ENCODE measurements at places on chromosomes 3 and 15.

GRCh38 chr3:121574449-121574848 is 6.7 kb downstream of the ARGFX start:
- no peak for DNase-seq

DNA sequence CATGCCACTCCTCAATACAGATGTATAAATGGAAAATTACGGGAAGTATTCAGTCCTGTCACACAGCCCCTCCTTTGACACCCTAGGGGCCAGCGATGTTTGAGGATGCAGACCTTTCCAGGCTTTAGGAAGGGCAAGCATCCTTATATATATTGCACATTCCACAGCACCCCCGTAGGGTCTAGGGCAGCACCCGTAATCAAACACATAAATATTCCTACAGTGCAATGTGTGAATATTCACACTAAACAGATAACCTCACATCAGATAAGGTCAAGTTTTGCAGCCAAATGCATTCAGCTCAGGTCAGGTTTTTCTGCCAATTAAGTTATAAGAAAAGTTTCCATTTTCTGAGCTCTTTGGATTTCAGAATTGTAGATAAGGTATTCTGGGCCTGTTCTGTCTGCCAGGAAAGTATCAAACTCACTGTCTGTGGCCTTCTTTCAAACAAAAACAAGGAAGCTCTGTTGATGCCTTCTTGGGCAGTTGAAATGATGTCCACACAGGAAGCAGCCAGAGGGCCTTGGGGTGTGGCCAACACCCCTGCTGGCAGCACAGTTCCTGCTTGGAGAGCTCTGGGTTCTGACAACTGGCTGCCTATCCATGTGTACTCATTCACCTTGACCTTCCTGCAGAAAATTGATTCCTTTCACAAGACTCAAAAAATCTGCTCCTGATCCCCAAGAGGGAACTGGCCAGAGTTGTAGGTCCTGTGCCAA is 427.0 kb downstream of the NTRK3 start:
- no peak for DNase-seq

DNA sequence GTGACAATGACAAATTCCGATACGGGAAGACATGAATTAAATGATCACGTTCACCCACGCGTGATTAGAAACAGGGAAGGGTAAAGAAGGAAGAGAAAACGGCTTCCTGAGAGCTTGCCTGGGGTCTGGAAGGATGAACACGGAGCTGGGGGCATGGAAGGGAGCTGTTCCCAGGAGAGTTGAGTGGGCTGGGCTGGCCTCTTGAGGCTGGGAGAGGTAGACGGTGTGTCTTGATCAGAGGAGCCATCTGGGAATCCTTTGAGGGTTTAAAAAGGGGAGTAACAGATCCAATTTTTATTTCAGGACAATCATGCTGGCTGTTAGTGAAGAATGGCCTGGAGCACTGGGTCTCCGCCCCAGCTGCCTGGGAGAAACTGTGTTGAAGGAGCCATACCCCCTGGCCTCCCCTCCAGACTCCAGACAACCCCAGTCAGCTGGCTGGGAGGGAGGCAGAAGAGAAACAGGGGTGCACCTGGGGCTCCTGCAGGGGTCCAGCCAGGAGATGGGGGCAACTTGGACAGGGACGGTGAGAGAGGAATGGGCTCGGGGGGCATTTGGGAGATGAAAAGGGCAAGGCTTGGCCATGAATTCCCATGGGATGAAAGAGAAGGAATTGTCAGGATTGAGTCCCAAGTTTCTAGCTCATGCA is 53.6 kb upstream of the CGNL1 start:
- no peak for DNase-seq

GRCh38 chr3:35965908-35966307 is 326.6 kb downstream of the ARPP21 start:
- peak; percentile 7 for DNase-seq

DNA sequence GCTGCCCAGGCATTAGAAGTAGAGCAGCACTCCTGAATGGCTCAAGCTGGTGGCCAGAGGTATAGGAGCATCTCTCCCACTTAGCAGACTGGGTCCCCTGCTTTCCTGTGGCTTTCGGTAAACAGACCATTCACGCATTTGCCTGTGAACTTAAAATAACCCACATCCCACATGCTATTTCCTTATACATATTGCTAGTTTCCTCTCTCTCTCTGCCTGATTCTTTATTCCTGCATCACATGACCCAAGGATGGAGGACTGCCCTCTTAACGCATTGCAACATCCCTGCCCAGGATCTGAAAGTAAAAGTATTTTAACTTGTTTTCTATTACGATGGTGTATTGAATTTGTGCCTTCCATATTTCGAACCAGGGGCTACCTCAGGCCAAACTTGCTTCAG is 43.4 kb upstream of the NLGN1 start:
- DNase-seq = no peak

DNA sequence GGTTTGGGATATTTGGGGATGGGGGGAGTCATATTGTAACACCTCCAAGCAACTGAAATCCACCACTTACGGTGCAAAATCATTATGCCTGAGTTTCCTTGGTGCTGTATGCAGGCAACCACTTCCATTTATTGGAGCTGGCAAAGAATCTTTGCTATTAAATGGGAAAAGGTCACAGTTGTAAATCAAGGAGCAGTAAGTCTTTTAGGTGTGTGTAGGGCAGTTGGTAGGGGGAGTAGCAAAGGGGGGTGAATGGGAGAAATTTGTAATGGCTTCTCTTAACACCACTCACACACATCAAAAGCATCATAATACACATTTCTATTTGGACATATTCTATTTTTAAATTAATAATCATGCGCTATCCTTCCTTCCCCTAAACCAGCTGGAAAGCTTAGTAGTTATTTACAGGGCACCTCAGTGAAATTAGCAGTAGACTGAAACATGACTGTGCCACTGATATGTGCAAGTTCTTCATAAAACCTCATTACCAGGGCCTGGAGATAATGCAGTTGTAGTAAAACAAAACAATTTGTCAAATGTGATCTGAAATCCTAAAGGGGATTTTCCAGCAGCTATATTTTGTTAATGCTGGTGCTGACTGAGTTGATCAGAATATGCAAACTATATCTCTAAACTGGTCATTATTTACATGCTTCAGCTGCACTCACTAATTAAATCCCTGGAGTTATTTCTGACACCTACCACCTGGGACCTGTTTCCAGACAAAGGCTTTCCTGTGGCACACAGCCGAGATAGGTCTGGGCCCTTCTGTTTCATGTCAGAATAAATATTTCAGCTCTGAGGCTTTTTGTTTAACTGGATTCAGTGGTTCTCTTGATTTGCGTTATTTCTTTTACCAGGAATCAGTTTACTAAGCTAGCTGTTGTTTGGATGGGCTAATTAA is 90.1 kb downstream of the B3GALNT1 start:
- no peak for DNase-seq

DNA sequence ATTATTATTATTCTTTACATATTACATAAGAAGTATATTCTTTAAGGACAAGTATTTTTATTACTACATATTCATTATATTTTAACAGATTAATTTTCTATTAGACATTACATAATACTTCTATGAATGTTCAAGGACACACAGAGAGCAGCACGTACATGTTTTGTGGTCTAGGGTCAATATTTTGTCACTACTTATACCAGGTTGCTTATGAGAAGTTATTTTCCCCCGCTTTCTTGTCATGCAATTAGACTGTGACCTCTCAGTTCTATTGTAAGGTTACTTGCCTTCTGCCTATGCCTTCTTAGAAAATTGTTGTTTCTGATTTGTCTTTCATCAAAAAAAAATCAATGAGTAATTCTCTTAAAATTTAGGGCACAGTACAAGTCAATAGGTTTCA is 21.5 kb downstream of the BCHE start:
- DNase-seq = no peak

GRCh38 chr15:34439878-34440277 is 2.3 kb upstream of the GOLGA8A start:
- no peak for DNase-seq

GRCh38 chr15:64604319-64604718 is 143.9 kb downstream of the ZNF609 start:
- DNase-seq = no peak

DNA sequence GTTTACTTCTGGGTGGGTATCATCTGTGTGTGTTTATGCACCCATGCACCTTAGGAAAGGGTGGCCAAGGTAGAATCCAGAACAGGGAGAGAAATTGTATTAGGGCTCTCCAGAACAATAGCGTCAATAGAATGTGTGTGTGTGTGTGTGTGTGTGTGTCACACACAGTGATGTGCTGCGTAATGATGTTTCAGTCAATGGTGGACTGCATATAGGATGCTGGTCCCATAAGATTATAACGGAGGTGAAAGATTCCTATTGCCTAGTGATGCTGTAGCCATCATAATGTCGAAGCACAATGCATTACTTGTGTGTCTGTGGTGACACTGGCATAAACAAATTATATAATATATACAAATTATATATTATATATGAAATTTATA is 69.3 kb upstream of the PRR23C start:
- DNase-seq = no peak

- no peak for DNase-seq
These were observed 6.3 kb upstream of the TLE3 start for GRCh38 chr15:70103880-70104626.

DNA sequence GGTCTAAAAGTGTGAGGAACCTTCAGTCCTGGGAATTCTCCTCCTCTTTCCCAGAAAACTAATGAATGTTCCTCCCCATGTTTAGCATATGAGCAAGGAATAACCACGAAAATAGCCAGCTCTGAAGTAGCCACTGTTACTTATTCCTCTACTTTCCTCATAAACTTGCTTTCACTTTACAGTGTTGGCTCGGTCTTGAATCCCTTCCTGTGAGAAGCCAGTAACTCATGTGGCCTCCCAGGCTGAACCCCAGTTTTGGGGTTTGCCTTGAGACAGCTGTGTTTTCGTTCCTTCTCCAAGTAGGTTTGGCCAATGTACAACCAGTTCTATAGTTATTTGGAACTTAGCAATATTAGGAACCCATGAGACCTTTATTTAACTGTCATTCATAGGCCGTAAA is 195.0 kb downstream of the CNTN6 start:
- no peak for DNase-seq

DNA sequence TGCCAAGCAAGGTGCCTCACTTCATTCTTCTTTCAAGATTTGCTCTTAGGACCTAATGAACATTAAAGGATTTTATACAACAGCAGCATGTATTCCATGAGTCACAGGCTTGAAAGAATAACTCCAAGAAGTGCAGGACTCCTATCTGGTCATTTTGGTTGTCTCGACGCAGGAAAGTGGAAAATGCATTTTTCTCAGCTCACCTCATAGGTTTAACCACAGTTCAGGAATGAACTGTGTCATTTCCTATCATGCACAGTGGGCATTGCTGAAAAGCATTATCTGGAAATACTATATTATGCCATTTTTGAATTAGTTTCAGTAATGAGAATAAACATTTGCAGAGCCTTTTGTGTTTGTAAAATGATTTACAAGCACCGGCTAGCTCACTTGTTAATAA is 98.7 kb upstream of the BFSP2 start:
- DNase-seq = no peak

DNA sequence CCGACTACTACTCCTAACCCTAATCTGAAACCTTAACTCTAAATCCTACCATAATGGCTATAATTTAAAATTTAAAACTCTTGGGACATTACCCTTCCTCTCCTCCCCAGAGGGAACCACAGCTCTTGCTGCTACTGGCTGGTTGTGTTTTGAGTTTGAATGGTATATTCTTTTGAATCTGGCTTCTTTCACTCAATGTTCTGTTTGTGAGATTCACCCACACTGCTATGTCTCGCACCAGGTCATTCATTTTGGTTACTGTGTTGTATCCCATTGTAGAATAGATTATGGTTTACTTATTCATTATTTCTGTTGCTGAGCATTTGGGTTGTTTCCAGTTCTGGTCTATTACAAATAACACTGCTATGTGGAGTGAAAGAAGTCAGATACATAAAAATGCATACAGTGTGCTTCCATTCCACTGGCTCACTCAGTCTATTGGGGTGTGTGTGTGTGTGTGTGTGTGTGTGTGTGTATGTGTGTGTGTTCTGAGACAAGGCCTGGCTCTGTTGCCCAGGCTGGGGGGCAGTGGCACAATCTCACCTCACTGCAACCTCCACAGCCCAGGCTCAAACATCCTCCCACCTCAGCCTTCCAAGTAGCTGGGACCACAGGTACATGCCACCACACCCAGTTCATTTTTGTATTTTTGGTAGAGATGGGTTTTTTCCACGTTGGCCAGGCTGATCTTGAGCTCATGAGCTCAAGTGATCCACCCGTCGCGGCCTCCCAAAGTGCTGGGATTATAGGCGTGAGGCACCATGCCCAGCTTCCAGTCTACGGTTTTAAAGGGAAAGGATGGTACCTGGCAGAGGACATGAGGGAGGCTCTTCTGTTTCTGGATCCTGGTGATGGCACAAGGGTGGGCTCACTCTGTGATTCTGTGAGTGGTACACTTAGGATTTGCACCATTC is 19.2 kb upstream of the SYNM start:
- DNase-seq = no peak

DNA sequence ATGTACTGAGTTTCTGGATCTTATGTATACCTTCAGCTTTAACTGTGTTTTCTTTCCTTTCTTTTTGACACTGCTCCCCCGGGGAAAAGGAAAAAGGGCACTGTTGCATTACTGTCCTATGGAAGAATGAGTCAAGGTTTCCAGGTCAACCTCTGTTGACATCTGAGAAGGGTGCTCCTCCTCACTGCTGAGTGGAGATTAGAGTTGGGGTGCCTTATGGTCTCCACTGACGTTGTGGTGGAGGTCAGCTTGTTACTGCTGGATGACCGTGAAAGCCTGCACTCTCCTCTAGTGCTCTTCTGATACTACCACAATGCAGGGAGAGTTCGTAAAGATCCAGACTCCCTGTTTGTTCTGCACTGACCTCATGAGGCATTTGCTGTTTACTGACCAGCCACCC is 252.1 kb upstream of the GRM7 start:
- no peak for DNase-seq

DNA sequence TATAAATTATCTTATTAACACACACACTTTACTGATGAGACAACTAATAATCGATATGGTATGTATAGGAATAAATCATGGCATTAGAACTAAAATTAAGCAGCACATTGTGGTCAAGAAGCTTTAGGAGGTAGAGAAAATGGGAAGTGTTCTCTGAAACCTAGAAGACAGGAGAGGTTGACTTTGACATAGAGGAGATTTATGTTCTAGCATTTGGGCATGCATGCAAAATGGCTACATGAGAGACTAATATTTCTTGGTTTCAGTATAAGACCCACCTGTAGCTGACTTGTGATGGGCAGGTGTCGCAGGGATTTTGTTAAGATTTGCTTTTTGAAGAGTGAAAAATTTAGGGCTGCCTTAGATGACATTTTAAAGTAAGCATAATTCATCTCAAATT is 209.7 kb upstream of the POU1F1 start:
- DNase-seq = no peak
